Colonic mucosa (tissue), 4 donors: ENCODE measurements at places on chromosomes 13 and 19. TPM values are rescaled to one million over a fixed set of nuclear protein-coding genes. Genes with fewer than 3 reads are reported as not detected.

DNA sequence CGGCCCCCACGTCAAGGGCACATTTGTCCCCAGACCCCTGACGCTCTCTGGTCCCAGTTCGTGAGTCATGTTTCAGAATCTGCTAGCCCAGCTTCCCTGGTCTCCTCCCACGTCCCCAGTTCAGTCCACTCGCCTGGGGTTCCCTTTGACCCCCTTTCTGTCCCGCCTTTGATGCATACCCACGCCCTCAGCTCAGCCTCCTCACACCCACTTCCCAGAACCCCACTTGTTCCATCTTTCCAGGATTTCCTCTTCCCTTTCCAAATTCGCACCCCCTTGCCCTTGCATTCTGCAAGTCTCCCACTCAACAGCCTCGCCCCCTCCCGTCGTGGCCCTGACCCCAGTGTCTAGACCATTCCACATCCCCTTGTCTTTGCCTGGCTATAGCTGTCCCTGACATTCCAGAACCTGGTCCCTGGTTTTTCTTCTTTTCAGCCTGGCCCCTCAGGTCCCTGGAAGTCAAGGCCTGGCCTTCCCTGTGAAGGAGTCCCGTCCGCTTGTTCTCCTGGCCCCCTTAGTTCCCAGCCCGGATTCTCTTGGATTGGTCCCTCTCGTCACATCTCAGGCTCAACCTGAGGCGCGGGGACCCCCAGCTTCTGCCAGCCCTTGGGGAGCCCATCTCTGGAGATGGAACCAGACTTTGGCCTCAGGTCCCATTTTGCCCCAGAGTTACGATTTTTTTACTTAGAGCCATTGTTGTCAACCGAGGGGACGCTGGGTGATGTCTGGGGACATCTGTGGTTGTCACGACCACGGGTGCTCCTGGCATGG is 1.3 kb downstream of the NCLN start:
- peak overlapping the region; percentile 63 for H3K27ac ChIP-seq
- no peaks in the 10 kb centered on the region for H3K27me3 ChIP-seq
- peaks cover 30% of the 10 kb centered on the region for H3K4me1 ChIP-seq
- no peaks in the 10 kb centered on the region for H3K36me3 ChIP-seq
- H3K4me3 ChIP-seq = peak overlapping the region; percentile 95
- no peak for DNase-seq

GRCh38 chr19:10189616-10190015 is 5.1 kb downstream of the DNMT1 start:
- H3K27me3 ChIP-seq = no peaks in the 10 kb centered on the region
- H3K4me1 ChIP-seq = peaks cover 9% of the 10 kb centered on the region
- no peak overlapping the region for H3K4me3 ChIP-seq
- H3K36me3 ChIP-seq = no peaks in the 10 kb centered on the region
- H3K27ac ChIP-seq = no peak overlapping the region

DNA sequence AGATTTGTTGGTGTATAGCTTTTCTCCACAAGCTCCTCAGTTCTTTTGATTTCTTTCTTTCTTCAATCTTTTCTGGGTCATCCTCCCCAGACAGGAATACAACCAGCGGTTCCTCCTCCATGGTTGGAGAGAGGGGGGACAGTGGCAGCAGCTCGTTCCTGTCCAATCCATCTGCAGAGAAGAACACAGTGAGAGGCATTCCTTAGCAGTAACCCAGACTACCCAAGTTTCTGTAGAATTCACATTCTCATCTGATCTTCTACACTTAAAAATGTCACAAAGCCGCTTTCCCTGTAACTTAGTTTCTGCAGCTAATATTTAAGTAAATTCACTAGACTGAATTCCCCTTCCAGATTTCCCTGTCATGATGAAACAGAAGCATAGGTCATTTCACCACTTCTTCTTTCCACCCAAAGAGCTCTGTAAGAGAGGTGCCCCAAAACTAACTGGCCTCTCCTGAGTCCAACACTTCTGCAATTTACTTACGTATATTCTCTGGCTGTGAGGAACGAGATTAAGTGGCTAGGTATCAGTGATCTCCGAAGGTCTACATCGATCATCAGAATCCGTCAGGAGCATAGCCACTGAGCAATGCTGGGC is 171.9 kb downstream of the TBC1D4 start:
- H3K4me3 ChIP-seq = no peak overlapping the region
- no peak for DNase-seq
- H3K4me1 ChIP-seq = no peaks in the 10 kb centered on the region
- H3K27ac ChIP-seq = no peak overlapping the region
- H3K36me3 ChIP-seq = no peaks in the 10 kb centered on the region

- no peaks in the 10 kb centered on the region for H3K36me3 ChIP-seq
- peak; percentile 85 for DNase-seq
- no peaks in the 10 kb centered on the region for H3K27me3 ChIP-seq
- peak overlapping the region; percentile 23 for H3K4me3 ChIP-seq
- H3K27ac ChIP-seq = peak overlapping the region; percentile 83
Observed at GRCh38 chr19:42529248-42529764, 1.0 kb upstream of the CEACAM1 start.

GRCh38 chr13:111219950-111220349 is 100.5 kb upstream of the TEX29 start:
- H3K4me1 ChIP-seq = no peaks in the 10 kb centered on the region
- no peak overlapping the region for H3K27ac ChIP-seq
- no peaks in the 10 kb centered on the region for H3K36me3 ChIP-seq
- DNase-seq = no peak
- H3K4me3 ChIP-seq = no peak overlapping the region

DNA sequence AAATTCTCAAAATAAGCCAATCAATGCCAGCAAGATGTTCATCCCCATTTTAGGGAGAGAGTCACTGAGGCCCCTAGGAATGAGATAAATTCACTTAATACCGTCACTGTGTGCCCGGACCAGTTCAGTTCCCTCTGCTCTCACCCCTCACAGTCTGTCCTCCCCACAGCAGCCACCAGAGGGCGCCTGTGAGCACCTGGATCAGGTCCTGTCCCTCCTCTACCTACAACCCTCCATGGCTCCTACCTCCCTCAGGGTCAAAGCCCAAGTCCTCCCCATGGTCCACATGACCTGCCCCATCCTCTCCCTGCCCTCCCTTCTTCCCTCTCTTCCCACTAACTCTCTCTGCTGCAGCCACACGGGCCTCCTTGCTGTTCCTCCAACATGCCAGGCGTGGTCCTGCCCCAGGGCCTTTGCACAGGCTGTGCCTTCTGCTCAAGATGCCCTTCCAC is 42.0 kb upstream of the NFIC start:
- no peaks in the 10 kb centered on the region for H3K4me1 ChIP-seq
- H3K36me3 ChIP-seq = no peaks in the 10 kb centered on the region
- no peaks in the 10 kb centered on the region for H3K27me3 ChIP-seq
- no peak overlapping the region for H3K27ac ChIP-seq

The COL4A1 gene
- 27.0 TPM for total RNA-seq
